Tibial nerve (tissue), 4 donors: ENCODE measurements at places on chromosomes 7 and 10. TPM values are rescaled to one million over a fixed set of nuclear protein-coding genes. Genes with fewer than 3 reads are reported as not detected.
A peak's percentile ranks its signal among the peaks of the same experiment; 100 is the strongest.

DNA sequence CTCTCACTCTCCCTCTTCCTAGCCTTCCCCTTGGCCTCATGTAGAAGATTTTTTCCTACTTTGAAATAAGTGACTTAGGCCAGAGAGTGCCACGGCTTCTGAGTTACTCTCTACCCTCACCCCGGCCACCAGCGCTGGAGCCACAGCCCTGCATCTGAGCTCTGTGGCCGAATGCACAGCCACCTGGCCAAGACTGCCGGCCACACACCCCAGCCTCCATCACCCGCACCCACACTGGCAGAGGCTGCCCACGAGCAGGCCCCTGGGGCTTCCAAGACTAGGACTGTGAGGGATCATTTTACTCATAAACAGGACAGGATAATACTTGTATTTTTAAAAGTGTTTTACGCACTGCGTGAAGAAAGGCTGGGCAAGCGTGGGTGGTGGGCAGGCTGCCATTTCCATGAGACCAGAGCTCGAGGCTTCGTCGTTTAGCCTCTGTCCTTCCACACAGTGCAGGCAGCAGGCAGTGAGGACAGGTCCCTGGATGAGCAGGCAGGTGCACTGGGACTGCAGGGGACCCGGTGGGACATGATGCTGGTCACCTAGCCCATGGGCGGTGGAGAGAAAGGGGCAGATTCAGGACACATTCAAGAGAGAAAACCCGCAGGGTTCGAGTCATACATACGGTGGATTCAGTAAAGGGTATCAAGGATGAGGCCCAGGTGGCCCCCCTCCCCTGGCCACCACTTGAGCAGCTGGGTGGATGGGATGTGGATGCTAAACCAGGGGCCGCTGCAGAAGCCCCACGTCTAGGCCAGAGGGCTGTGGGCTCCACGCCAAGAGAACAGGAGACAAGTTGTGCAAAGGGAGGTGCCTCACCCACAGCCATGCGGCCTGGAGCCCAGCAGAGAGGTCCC, 35.5 kb upstream of the RNF32 start:
- peaks cover 8% of the 10 kb centered on the region for H3K27me3 ChIP-seq
- peaks cover 12% of the 10 kb centered on the region for H3K4me1 ChIP-seq
- H3K27ac ChIP-seq: no peak overlapping the region
- no peaks in the 10 kb centered on the region for H3K36me3 ChIP-seq
- DNase-seq: no peak

DNA sequence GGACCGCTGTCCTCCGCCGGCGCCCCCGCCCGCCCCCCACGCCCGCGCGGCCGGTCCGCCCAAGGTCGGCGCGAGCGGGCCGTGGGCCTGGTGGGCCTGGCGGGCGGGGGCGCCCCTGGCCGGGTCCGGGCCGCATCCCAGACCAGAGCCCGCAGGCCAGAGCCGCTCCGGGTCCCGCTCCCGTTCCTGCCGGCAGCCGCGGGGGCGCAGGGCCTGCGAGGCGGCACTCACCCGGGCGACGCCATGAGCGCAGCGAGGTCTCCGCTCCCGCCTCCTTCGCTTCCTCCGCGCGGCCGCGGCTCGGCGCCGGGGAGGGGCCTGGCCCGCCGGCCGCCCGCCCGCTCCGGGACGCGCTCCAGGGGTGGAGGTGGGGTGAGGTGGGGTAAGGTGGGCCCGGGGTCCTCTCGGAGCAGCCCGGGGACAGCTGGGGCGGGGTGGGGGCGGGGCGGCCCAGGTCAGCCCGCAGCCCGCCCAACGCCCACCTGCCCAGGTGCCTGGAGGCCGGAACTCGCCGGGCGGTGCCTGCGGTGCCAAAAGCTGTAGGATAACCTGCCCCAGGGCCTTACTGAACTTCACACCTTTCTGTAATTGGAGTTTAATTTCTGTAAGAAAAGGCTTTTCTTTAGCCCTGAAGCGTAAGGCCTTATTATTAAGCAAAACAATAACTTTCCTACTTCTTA, at the start of gene URGCP:
URGCP (minus strand) TSS at position 266 of the 680 bp plus-strand sequence; CDS start at position 245, 21 bp downstream.
- H3K36me3 ChIP-seq: no peaks in the 10 kb centered on the region
- H3K27ac ChIP-seq: peak within 1 kb of the TSS; percentile 91
- peaks cover 6% of the 10 kb centered on the region for H3K4me1 ChIP-seq
- DNase-seq: no peak

DNA sequence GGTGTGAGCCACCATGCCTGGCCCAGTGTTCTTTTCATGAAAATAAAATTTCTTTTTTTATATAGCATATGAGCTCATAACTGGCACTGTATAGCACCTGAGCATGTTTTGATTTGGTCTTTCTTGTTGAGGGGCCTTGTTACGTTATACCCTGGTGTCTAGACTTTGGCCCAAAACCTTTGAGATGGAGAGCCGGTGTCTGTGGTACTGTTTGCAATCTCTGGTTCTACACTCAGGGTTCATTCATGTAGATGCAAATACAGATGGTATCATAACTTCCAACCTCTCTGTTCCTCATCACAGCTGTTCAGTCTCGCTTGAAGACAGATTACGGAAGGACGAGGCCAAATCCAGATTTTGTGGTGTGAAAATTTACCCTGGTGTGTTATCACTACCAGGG, at the start of gene TAS2R5:
TAS2R5 (plus strand) TSS at position 301 of the 400 bp plus-strand sequence. CDS start 145 bp downstream, outside the sequence.
- no peak within 1 kb of the TSS for H3K4me3 ChIP-seq
- H3K4me1 ChIP-seq: no peaks in the 10 kb centered on the region
- no peaks in the 10 kb centered on the region for H3K27me3 ChIP-seq

DNA sequence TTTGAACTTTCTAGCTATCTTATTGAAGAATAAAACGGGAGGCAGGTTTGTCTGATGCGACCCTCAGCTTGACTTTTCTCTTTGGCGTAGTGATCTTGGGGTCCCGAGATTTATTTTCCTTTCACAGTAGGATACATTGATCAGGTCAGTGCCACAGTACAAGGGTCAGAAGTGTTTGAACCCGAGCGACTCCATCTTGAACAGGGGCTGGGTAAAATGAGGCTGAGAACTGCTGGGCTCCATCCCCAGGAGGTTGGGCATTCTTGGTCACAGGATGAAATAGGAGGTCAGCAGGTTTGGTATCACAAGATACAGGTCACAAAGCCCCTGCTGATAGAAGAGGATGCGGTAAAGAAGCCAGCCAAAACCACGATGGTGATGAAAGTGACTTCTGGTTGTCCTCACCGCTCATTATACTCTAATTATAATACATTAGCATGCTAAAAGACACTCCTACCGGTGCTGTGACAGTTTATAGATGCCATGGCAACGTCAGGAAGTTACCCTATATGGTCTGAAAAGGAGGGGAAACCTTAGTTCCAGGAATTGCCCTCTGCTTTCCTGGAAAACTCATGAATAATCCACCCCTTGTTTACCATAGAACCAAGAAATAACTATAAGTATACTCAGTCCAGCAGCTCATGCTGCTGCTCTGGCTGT, 3.0 kb upstream of the TECPR1 start:
- H3K27me3 ChIP-seq: no peaks in the 10 kb centered on the region
- H3K27ac ChIP-seq: no peak overlapping the region
- peaks cover 28% of the 10 kb centered on the region for H3K4me1 ChIP-seq
- DNase-seq: no peak
- no peak overlapping the region for H3K4me3 ChIP-seq

GRCh38 chr7:32582036-32582435, 86.7 kb downstream of the AVL9 start:
- no peaks in the 10 kb centered on the region for H3K4me1 ChIP-seq
- H3K27me3 ChIP-seq: no peaks in the 10 kb centered on the region
- H3K4me3 ChIP-seq: no peak overlapping the region
- DNase-seq: no peak

The GTF2IRD1 gene
- 16.1 TPM for total RNA-seq

The OR2AE1 gene
- total RNA-seq: not detected

The C10orf105 gene
- 0.20 TPM for total RNA-seq

The MRPL32 gene
- total RNA-seq: 31.2 TPM

The CFAP70 gene
- total RNA-seq: 14.9 TPM

The CRCP gene
- 36.7 TPM for total RNA-seq

The CXCL12 gene
- total RNA-seq: 35.0 TPM
